ENCODE measurements at places on chromosomes 6 and 20.

DNA sequence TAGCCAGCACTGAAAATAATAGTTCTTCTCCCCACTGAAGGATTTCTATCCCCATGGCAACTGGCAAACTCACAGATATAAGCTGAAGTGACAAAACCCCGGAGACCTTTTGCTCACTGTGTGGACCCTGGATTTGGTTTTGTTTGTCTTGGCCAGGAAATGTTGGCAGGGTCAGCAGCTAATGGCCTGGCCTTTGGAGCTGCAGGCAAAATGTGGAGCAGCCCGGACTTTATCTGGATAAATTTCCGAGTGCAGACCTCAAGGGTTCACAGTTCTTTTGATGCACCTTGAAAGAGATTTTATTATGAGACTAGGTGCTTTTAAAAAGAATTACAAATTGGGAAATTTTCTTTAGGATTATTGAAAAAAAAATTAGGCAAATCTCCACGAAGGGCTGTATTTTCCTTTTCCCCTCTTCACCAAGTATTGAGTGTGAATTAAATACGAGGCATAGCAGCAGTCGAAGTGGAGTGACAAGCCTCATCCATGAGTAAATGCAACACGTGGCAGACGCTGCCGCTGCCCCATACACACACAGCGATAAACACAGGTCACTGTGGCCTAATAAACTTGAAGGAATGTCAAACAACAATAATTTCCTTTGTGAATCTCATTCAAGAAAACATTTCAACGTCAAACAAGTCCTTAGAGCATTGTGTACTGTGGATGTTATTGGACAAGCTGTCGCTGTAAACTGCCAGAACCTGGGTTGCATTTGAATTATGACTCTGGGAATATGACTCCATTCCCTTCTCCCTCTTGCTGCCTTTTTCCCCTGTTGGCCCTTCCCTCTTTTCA, 35.1 kb upstream of the CCN6 start:
- DNase-seq: no peak

GRCh38 chr6:96340164-96340563, 181.4 kb upstream of the UFL1 start:
- no peak for DNase-seq

DNA sequence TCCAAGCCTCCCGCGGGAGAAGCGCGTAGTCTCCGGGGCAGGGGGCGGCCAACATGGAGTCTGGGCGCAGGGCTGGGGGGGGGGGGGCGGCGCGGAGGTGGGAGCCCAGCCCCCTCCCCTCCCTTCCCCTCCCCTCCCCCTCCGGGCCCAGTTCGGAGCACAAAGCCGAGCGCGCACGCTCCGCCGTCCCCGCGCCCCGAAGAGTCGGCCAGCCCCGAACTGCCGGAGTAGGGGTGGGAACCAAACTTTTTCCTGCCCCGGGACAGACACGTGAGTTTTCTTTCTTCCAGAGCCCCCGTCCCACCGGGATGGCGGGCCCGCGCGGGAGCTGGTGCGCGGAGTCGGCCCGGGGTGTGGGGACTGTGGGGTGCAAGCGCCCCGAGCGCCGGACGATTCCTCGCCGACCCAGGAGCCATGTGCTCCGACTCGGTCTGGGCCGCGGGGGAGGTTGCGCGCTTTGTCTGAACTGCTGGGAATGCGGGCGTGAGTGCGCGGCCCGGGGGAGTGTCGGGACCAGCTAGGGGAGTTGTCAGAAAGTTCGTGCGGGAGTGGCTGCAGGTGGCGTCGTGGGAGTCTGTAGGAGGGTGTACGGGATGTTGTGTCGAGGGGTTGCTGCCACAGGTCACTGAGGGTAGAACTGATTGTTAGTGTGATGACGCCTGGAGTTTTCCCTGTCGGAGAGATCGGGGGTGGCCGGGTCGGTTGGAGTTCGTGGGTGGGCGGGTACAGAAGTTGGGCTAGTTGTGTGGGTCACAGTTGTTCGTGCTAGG, 1.2 kb downstream of the TGIF2 start:
- no peak for DNase-seq

- DNase-seq: no peak
Observed at GRCh38 chr6:47165918-47166317, 123.8 kb upstream of the ADGRF1 start.

DNA sequence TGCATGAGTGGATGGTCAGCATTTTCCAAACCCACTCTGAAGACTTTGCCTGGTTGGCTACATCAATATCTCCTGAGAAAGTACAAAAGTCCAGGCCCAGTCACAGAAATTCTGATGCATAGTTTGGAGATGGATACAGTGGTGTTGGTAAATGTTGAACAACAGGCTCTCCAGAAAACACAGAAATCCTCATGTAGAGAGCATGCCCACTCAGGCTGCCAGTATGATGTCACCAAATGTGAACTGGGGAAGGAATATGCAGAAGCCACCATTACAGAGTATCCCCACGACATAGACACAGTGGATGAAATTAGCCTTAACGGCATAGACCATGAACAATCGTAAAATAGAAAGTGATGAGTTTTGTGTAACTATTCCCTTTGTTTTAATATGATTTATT, 97.1 kb upstream of the NXT1 start:
- DNase-seq: no peak

Data from HS-27A (cell line).